Stimulated activated CD8-positive, alpha-beta memory T cell treated with anti-CD3 and anti-CD28 coated beads, Interleukin-4, amount 100 ng/mL, for 48 hours (primary cell): ENCODE measurements at places on chromosomes 12 and 14.

- no peak for DNase-seq
Measured at GRCh38 chr12:6978611-6979011, 7.9 kb downstream of the EMG1 start.

DNA sequence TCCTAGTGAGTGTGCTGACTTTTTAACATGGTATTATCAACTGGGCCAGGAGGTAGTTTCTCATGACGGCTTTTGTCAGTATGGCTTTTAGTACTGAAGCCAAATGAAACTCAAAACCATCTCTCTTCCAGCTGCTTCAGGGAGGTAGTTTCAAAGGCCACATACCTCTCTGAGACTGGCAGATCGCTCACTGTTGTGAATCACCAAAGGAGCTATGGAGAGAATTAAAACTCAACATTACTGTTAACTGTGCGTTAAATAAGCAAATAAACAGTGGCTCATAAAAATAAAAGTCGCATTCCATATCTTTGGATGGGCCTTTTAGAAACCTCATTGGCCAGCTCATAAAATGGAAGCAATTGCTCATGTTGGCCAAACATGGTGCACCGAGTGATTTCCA is 141.1 kb downstream of the HMGA2 start:
- DNase-seq, result no peak

- DNase-seq, result no peak
Measured at GRCh38 chr12:23631786-23632377, 317.6 kb downstream of the SOX5 start.

DNA sequence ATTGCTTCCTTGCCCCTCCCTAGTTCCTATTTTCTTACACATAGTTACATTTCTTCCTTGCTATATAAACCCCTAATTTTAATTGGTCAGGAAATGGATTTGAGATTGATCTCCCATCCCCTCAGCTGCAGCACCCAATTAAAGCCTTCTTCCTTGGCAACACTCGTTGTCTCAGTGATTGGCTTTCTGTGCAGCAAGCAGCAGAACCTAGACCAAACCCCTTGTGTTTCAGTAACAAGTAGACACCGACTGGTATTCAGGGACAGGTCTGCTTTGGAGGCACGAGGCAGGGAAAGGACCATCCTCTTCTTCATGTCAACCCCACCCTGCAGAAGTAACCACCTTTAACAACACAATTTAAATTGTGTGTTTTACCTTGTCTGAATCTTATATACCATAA is 152.6 kb downstream of the RPAP3 start:
- no peak for DNase-seq

DNA sequence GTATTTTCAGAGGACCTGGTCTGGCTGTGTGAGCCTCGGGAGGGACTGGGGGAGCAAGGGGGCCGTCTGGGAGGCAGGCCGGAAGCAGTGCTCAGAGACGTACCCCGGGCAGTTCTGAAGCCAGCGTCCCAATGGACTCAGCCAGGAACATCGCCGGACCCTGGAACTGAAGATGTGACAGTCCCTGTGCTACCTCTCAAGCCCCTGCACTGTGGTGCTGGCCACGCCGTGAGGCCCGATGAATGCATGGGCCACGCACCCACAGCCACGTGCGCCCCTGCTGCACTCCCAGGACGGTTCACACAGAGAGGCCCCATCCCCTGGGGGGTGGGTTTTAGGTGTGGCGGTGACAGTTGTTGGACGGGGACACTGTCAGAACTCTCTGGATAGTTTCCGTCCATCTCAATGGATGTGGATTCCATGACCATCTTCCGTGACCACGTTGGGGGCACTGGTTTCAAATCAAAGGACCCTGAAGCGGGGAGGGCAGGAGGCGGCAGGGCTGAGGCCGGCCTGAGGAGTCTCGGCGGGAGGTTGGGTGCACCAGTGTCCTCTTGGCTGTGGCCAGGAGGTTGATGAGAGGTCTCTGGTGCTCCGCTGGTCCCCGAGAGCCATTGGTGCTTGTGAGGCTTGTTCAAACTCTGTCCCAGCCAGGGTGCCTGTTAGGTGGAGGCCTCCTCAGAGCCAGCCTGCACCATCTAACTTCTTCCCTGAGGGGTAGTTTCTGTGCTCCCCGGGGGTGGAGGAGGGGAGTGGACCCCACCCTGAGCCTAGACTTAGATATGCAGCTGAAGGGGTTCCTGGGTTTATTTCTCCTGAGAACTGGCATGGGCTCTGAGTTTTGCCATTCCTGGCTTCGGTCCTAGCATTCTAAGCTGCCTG is 36.3 kb upstream of the TSPAN9 start:
- no peak for DNase-seq

DNA sequence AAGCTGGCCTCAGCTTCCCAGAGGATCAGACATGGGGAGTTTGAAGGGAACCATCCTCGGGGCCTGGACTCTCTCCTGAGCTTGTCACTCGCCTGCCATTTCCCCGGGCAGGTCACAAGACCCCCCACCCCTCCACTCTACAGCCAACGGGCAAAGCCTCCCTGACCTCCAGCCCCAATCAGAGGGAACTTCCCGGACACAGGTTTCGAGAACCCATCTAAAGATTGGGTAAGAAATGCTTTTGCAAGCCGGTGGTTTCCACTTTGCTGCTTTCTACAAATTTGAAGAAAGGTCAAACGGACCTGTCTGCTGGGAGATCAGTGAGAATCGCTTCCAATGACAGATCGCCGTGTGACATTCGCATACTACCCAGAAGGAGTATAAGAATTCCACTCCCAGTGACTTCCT is 89.6 kb downstream of the SCARB1 start:
- DNase-seq, result peak; percentile 45

- DNase-seq, result no peak
Measured at GRCh38 chr12:121849665-121850064, 9.0 kb downstream of the HPD start.

DNA sequence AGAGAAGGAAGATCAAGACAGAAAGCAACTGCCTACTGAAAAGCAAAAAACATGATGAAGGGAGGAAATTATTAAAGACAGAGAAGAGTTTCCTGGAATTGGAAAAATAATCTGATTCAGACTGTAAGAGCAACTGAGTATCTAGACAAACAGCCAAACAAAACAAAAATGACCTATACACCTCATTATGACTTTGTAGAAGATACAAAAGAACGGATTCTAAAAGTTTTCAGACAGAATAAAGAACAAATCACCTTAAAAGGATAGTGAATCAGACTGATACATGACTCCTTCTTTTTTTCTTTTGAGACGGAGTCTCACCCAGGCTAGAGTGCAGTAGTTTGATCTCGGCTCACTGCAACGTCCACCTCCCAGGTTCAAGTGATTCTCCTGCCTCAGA is 10.4 kb downstream of the OSBPL8 start:
- DNase-seq, result no peak
